ENCODE measurements at places on chromosomes 12 and 14.
A peak's percentile ranks its signal among the peaks of the same experiment; 100 is the strongest.

GRCh38 chr14:76486251-76486743 lies 110.4 kb downstream of the ESRRB start:
- peak; percentile 44 for DNase-seq

DNA sequence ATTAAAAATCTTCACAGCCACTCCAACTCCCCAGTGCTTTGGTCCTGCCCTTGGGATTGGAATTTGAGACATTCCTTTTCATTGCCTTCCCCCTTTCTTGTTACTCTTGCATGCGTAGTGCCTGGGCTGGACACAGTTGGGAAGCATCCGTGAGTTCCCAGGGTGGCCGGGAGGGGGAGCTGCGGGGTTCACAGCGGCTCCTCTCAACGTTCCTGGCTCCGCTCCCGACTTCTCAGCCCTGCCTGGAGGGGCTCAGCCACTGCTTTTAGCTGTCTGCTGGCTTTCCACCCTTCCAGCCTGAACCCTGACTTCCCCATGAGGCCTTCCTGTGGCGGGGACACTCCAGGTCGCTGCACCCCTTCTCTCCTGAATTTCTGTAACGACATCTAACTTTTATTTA lies 3.2 kb downstream of the TEX52 start:
- DNase-seq = peak; percentile 41

DNA sequence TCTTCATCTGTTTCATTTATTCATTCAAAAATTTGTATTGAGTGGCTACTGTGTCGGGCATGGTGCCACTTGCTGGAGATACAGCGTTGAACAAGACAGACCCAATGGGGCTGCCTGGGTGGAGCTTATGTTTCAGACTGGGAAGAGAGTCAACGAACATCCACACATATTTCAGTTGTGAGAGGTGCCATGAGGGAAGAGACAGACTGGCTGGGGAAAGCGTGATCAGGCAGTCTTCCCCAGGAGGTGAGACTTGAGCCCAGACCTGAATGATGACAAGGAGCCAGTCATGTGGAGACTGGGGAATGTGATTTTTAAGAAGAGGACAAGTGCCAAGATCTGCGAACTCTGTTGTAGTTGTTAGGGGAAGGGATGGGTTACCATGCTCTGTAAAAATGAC lies 12.2 kb downstream of the BICD1 start:
- DNase-seq = no peak

DNA sequence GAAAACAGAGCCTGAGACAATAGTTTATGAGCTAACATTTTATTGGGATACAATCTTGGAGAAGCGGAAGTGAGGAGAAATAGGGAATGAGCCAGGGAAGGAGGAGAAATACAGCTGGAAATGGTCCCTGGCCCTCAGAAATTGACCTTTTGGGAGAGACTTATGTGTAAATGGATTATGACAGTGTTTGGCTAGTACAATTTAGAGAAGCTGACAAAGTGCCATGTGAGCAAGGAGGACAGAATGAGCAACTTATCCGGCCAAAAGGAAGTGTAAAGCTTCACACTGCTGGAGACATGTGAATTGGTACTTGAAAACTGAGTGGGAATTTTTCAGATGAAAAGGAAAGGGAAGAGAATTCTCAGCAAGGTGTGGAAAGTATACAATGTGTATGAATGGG lies 2.9 kb downstream of the GLIPR1 start:
- DNase-seq = no peak

DNA sequence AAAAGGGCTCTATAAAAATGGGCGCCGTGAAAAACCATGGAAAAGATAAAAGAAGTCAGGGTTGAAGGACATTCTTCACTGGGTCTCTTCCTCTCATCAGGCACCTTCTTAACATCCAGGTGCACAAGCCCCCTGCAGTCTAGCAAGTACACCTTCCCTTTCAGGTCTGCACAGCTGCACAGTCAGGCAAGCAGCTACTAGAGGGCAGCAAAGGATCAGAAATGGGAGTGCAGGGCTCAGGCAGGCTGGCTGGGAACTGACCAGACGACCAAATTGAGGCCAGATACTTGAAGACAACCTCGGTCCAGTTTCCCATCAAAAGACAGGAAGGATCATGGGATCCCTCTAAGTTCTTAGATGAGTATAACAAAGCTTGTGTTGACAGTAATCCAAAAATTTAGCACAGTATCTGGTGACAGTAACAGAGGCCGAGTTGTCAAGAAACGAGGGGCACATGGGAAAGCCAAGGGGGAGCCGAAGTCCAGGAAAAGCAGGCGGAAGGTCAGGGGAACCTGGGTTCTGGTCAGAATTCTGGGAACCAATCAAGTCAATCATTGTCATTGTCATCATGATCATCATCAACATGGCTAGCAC lies 10.1 kb upstream of the GRIP1 start:
- peak; percentile 60 for DNase-seq
